ENCODE measurements at places on chromosomes 4 and X. TPM values are rescaled to one million over a fixed set of nuclear protein-coding genes. Genes with fewer than 3 reads are reported as not detected.

Gene FGFBP2
- not detected for total RNA-seq

Gene ARHGAP6
- total RNA-seq = 8.7 TPM

Gene RNF212
- 0.28 TPM for total RNA-seq

Gene FHDC1
- total RNA-seq = 0.18 TPM

Gene CXorf51A
- total RNA-seq = not detected

Gene PGM2
- total RNA-seq = 14.2 TPM

Gene MAB21L2
- under 0.01 TPM for total RNA-seq

Gene PTCHD1
- not detected for total RNA-seq

Gene FAM9B
- total RNA-seq = not detected

Gene PABPC1L2A
- not detected for total RNA-seq

Gene STARD8
- 1.3 TPM for total RNA-seq

Gene PCDH19
- under 0.01 TPM for total RNA-seq

Gene SPINK2
- total RNA-seq = not detected

Gene REELD1
- total RNA-seq = not detected

Gene NUDT11
- 17.7 TPM for total RNA-seq

Gene NXF2B
- not detected for total RNA-seq

Gene DRP2
- total RNA-seq = 0.74 TPM

Gene PRRG3
- total RNA-seq = not detected

Gene PFKFB1
- under 0.01 TPM for total RNA-seq

Gene ETNPPL
- total RNA-seq = not detected

Gene RHOXF1
- not detected for total RNA-seq

Gene EMCN
- total RNA-seq = under 0.01 TPM

Gene CXCL3
- total RNA-seq = 18.5 TPM

Gene NHSL2
- total RNA-seq = 0.28 TPM

Gene SLC9B1
- 0.83 TPM for total RNA-seq

Gene BANK1
- 0.57 TPM for total RNA-seq

Gene SPP1
- total RNA-seq = 1.3 TPM

Gene RBM46
- 0.09 TPM for total RNA-seq

Gene WNK3
- 0.14 TPM for total RNA-seq

Gene C4orf50
- not detected for total RNA-seq

Gene TMPRSS11B
- total RNA-seq = not detected

Gene PNCK
- 0.74 TPM for total RNA-seq

Gene TIGD4
- 0.14 TPM for total RNA-seq

Gene STK26
- 6.3 TPM for total RNA-seq

Gene PNMA6A
- 1.6 TPM for total RNA-seq

Gene CDS1
- 0.28 TPM for total RNA-seq

Gene GJB1
- total RNA-seq = not detected

Gene TBC1D8B
- total RNA-seq = 11.1 TPM

Gene TLR6
- 1.4 TPM for total RNA-seq

Gene SSX4
- total RNA-seq = not detected

Gene PRPS1
- total RNA-seq = 44.4 TPM

Gene CT45A1
- total RNA-seq = not detected

Gene FSTL5
- not detected for total RNA-seq

Gene TMSB15C
- 3.3 TPM for total RNA-seq

Gene PITX2
- 11.0 TPM for total RNA-seq

Gene GAGE1
- under 0.01 TPM for total RNA-seq

Gene COQ2
- total RNA-seq = 13.7 TPM

Gene ETDA
- not detected for total RNA-seq

Gene FMR1NB
- total RNA-seq = not detected

Gene FANCB
- 4.6 TPM for total RNA-seq

Gene ETDC
- not detected for total RNA-seq

Gene CXCL1
- 70.6 TPM for total RNA-seq

Gene PNMA6F
- not detected for total RNA-seq

Gene OTC
- not detected for total RNA-seq

Gene UTP3
- total RNA-seq = 15.4 TPM

Gene VCX3B
- not detected for total RNA-seq

Gene MAGEA3
- total RNA-seq = not detected

Data from smooth muscle cell of bladder (primary cell).